ENCODE measurements at places on chromosomes 5 and 9.

DNA sequence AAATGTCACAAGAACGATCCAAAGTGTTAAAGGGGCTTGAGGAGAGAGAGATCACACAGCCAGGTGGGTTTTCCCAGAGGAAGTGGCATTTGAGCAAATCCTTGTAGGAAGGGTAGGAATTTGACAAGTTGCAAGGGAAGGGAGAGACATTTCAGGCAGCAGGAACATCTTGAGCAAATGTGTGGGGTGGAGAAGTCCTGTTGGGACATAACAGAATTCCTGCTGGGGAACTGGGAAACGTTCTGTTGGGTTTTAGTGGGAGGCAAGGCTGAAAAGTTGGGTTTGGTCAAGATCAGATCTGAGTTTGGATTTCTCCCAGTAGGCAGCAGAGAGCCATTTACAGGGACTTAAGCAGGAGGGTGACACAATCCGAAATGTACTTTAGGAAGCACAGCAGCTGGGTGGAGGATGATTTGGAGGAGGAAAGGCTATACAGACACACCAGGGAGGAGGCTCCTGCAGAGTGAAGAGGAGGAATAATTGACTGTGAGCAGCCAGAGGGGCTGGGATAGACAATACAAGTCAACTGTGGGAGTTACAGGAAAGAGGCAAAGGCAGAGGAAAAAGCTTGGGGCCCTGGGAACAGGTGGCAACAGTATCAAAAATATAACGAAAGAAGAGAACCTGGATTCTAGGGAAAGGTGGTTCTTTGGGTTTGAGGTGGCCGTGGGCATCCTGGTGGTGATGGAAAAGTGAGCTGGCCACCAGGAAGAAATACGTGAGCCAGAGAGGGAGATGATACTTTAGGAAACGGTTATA, 3.1 kb upstream of the ZSWIM6 start:
- DNase-seq: no peak

GRCh38 chr5:110687485-110687884, 39.0 kb downstream of the TMEM232 start:
- no peak for DNase-seq

DNA sequence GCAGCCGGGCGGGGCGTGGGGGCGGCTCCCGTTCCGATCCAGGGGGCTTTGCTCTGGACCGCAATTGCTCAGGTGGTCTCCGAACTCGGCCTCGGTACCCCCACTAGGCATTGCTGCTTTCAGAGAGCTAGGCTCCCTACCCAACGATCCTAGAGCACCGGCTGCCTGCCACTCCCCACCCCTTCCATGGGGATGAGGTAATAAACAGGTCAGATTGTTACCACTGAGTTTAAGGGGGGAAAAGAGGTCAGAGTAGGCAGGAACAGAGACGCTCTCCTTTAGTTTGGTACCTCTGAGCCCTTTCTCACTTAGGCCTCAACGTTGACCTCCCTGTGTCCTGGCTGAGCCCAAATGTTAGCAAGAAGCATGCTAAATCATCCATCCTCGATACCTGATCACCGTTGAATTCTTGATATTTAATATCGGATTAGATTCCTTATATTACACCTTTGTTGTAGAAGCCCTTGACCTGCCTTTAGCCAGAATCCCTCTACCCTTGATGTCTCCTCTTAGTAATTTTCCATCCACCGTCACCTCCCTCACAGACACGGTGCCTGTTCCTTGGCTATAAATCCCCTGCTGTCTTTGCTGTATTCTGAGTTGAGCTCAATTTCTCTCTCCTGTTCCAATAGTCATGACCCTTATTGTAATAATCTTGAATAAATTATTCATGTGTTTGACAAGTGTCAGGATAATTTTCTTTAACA, 588 bp upstream of the PLPP1 start:
- no peak for DNase-seq

DNA sequence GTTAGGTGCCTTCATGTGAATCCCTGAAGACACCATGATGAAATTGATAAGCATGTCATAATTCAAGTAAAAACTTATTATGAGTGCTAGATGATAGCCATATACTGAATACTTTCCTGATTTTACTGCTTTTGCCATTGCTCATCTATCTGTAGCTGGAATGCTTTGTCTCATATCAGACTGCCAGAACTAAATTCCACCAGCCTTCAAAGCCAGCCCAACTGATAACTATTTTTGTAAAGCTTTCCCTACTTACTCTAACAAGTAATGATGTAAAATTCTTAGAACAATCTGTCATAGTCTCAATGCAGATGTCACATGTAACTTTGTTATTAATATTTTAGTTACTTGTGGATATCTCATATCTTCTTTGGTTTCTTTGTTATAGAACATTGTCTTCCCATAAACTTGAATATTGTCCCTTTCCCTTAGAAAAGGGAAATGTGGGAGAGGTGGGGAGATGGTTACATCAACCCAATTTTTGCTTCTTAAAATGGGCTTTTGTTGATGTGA, 128.3 kb downstream of the ZCCHC7 start:
- no peak for DNase-seq

- DNase-seq: no peak
Measured at GRCh38 chr9:18194316-18194715, 279.6 kb upstream of the ADAMTSL1 start.

GRCh38 chr5:5011151-5011550, 129.0 kb upstream of the ADAMTS16 start:
- DNase-seq: no peak

DNA sequence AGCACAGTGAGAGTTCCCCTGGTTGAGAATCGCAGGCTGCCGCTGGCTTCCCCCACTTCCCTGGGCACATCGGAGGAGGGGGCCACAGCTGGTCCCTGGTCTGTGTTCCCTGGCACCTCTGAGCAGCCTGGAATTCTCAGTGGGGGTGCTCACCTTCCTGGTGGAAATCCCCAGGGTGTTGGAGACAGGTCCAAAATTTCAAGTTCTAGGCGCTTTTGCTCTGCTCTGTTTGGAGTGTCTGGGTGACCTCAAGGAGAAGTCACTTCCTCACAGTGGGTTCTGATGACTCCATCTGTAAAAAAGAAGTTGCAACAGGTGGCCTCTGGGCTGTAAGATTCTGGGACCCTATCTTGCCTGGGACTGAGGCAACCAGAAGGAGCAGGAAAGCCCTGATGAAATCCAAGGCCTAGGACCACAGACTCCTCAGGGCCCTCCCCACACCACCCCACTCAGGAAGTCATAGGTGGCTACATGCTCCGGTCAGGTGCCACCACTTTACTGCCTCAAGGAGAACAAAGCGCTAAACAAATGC, at the start of gene TRAF1:
TSS of gene TRAF1 (minus strand) at position 400 of the 532 bp plus-strand sequence. CDS start 721 bp downstream, outside the sequence.
- no peak for DNase-seq

GRCh38 chr9:10282084-10282483, 330.7 kb downstream of the PTPRD start:
- DNase-seq: no peak

DNA sequence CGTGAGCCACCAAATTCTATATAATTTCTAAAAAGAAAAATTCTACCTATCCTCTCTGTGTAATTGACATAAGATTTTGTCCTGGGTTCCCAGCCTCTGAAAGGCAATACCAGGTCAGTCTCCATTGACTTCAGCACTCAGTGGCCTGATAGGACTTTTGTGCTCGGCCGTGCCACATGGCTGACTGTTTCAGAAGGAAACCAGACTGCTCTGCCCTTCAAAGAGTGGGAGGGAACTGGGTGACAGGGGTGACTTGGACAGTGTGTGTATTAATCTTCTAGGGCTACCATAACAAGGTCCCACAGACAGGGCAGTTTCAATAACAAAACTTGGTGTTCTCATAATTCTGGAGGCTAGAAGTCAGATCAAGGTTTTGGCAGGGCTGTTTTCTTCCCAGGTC, 43.0 kb downstream of the ARHGAP26 start:
- DNase-seq: no peak

- no peak for DNase-seq
Measured at GRCh38 chr5:113233606-113234005, 201.2 kb downstream of the TSSK1B start.

- no peak for DNase-seq
Measured at GRCh38 chr5:106860398-106861044, 810.2 kb downstream of the EFNA5 start.

Data from pulmonary artery endothelial cell (primary cell).